ENCODE measurements at places on chromosomes 7 and 10.

- DNase-seq: no peak
These were observed 27.9 kb downstream of the OGDH start for GRCh38 chr7:44634187-44634838.

DNA sequence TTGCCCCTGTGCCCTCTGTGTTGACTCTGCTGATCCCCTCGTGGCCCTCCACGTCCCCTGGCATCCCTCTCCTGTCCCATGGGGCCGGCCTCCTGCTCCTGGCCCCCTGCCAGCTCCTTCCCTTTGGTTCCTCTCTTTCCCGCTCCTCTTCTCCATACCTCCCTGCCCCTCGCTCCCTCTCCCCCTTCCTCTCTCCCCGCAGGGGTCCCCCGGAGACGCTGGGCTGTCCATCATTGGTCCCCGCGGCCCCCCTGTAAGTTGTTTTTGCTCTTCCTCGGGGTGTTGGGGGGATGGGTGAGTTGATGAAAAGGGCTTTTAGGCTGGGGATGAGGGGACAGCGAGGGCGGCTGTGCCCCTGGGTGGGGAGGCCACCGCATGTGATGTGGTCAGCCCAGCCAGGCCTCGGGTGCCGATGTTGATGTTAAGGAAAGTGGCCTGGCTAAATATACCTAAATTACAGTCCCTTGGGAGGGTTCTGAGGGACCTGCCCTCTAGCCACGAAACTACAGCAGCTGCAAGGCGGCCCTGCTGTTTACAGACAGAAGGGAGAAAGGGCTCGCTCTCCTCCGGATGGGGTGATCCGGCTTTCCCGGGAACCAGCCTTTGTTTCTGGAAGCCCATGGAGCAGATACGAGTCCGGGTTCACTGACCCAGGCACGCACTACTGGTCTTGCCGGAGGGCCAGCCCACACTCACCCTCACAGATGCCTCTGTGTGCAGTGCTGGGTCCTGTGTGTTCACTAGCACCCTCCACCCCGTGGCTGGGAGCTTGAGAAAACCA, 78.8 kb downstream of the COL13A1 start:
- no peak for DNase-seq

GRCh38 chr10:121303287-121303890, 294.9 kb downstream of the FGFR2 start:
- DNase-seq: no peak

DNA sequence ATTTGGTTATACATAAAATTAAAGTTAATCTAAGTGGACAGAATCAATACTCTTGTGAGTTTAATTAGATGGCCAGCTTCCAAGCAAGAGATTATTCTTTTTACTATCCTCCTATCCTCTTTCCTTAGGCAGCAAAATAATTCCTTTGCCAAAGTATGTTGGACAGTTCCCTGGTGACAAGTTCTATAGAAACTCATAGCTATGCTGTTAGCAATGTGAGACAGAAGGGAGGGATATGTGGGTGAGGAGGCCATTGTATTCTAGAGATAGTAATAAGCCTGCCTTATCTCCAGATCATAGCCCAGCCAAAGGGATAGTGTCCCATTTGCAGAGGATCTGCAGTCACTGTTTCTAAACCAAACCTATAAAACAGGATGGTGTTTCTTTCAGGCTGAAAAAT, 181.6 kb upstream of the HDAC9 start:
- no peak for DNase-seq

DNA sequence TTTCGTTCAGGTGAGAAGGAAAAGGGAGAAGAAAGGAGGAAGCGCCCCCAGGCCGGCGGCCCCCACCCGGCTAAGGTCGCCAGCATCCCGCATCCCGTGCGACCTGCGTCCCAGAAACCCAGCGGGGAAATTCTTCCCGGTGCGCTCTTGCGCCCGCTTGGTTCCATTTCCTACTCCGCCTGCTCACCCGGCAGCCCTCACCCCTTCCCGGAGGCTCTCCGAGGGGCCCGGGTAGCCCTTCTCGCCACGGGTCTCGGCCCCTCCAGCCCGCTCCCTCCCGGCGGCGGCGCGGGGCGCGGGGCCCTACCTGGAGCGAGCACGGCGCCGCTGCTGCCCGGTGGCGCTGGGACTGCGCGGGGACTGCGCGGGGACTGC, at the start of gene PRKCQ:
Gene PRKCQ (minus strand): TSS at position 373 of the 375 bp plus-strand sequence. CDS start 65,141 bp downstream, outside the sequence.
- peak; percentile 67 for DNase-seq

DNA sequence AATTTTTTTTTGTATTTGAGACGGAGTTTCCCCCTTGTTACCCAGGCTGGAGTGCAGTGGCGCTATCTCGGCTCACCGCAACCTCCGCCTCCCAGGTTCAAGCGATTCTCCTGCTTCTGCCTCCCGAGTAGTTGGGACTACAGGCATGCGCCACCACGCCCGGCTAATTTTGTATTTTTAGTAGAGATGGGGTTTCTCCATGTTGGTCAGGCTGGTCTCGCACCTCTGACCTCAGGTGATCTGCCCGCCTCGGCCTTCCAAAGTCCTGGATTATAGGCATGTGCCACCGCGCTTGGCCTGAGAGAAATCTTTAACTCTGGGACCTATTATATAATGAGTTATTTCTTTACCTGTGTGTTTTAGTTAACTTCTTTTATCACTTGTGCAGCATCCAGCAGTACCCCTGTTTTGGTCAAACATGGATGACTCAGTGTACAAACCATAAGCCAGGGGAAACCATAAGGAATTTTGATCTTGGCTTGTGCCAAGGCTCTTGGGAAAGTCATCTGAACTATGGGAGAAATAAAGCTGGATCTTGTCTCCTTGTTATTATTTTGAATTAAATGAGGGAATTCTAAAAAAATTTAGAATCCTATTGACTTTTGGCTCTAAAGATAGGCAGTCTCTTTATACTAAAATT, 23.6 kb upstream of the ZRANB1 start:
- DNase-seq: no peak

GRCh38 chr7:110590415-110590814, 500.5 kb upstream of the LRRN3 start:
- DNase-seq: no peak

DNA sequence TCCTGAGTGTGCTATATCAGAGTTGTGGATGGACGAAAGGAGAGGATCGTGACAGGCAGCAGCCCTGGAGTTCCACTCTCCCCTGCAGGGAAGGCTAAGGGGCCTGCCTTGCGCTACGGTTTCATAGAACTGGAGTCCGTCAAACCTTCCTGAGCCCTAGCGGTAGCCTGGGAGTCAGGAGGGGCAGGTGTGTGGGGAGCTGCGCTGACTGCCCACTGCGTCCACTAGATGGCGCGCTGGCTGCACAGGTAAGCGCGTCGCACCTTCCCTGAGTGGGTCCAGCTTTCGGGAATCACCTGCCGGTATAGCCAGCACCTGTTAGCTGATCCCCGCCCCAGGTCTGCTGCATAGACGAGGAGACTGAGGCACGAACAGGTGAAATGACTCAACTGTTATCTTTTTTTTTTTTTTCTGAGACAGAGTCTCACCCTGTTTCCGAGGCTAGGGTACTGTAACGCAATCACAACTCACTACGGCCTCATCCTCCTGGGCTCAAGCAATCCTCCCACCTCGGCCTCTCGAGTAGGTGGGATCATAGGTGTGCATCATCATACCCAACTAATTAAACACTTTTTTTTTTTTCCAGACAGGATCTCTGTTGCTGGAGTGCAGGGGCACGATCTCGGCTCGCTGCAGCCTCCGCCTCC, 20.2 kb upstream of the BAIAP2L1 start:
- peak; percentile 60 for DNase-seq

DNA sequence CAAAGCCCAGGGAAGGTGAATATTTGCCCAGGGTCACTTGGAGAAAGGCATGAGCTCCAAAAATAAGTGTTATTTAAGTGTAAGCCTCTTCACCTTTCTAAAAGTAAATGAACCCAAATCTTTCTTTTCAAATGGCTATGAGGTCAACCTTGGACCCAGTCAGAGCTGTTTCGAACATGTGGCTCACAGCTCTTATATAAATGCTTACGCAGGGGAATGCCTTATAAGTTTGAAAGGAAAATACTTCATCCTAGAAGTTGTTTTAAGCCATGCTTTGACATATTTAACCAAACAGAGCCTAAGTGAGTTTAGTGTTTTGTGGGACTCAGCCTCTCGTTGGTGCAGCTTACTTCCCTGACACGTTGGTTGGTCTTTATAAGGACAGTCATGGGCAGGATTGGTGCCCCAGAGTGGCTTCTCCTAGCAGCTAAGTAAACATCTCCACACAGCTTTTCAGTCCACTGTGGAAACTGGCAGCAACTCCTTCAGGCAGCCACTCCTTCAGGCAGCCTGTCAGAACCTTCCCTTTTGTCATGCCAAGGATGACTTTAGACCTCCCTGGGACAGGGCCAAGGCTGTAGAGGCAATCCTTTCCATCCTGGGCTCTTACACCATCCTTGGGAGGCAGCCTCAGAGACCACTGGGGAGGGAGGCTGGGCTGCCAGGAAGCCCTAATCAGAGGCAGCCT, 43.6 kb downstream of the MINDY4 start:
- no peak for DNase-seq

DNA sequence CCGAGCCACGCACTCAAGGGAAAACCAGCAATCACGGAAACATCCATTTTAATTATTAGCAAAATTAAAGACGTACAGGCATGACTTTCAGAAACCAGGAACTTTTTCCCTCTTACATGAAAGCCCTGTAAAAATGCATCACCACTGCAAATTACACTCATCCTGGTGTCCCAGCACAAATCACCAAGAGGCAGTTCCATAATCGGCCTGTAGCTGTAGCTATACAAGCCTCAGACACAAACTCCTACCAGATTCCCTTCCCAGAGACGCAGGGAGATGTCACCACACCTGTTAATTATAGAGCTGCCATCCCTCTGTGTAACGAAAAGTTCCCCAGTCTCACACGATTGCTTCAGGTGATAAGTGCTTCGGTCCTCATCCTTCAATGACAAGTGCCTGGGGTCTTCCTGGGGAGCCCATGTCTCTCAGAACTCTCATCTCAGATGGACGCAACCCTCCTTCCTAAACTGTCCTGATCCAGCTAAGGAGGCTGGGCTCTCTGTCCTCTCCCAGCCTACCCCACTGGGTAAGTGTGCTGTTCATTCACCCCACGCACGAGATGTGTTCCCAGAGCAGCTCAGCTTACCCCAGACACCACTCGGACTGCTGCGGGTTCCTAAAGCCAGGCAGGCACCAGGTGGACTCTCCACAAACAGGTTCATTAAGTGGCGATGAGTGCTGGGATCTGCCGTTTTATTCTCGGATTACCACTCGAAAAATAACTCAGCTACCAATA, 5.9 kb downstream of the FGFR2 start:
- DNase-seq: no peak

- DNase-seq: no peak
These were observed 99.1 kb downstream of the ZNF680 start for GRCh38 chr7:64463636-64464375.

- DNase-seq: peak; percentile 66
These were observed 860 bp downstream of the ZEB1 start for GRCh38 chr10:31319602-31320549.

- DNase-seq: no peak
These were observed 1.7 kb downstream of the ELFN1 start for GRCh38 chr7:1671594-1672451.

DNA sequence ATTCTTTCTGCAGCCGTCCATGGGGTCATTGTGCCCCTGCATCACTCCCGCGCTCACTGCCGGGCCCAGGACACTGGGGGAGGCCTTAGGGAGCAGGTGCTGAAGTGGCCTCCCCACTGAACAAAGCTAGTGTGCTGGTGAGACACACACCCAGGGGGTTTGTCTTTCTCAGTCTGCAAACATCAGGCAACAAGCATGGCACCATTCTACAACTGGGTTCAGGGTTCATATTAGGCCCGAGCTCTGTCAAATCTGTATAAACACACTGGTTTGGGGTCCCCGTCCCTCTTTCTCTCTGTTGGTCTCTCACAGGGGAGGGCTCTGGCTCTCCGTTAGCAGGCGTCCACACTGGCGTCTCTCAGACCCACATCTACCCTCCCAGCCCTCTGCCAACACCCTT, 11.1 kb upstream of the PPP2R2D start:
- no peak for DNase-seq

- DNase-seq: no peak
These were observed 49.7 kb downstream of the BZW2 start for GRCh38 chr7:16695621-16696237.

- peak; percentile 79 for DNase-seq
These were observed 3.6 kb downstream of the NPM3 start for GRCh38 chr10:101779544-101780186.

GRCh38 chr10:90462749-90463470, 394.9 kb downstream of the HTR7 start:
- no peak for DNase-seq

DNA sequence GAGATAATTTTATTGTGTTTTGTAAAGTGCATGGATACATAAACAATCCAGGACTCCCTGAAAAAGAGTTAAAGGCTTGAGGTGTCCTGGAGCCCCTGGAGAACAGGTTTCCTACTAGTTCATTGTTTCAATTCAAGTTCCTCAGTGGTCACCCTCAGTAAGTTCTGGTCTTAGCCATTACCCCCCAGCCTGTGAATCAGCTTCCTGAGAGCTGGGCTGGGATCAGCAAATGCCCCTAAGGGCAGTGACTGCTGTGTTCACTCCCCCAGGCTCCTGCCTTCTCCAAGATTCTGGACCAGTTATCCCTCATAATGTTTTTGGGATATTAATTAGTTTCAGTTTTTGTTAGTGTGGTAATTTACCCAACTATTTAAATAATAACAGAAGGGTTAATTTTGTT, 151.6 kb upstream of the PRSS58 start:
- no peak for DNase-seq

DNA sequence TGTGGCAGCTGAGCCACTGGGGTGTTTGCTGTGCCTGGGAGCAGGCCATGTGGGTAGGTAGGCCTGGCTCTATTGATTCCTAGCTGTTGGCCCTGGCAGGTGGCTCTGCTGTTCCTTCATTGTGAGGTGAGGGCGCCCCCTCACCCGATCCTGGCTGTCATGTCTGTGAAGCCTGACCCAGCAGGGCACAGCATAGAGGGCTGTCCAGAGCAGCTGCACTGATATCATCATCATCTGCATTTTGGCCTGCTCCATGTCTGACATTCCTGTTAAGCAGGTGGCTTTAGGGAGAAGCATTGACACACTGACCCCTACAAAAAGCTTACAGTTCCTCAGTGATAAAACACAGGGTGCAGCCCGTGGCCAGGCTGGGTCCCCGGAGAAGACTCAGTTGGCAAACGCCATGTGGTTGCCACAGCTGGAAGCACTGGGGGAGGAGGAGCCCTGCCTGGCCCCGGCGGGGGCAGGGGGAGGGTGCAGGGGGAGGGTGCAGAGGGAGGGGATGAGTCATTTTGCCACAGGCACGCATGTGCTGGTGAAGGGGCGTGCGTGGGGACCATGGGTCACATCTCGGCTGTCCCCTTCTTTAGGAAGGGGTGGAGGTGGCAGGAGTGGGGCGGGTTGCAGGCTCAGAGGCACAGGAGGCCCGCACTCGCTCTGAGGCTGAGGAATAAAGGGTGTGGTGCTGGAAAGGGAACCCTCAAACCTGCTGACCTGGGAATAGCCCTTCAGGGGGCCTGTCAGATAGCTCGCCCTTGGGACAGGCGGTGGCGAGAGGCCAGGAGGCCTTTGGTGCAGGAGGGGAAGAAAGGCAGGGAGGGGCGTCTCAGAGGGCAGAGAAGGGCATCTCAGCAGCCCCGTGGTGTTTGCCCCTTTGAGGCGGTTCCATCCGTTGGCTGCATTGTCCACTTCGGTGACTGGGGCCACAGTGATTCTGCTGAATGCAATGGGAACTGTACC, 31.6 kb downstream of the IKZF1 start:
- DNase-seq: peak; percentile 45
